ENCODE measurements at places on chromosomes 1 and 21.

GRCh38 chr1:59516881-59517280, 220.0 kb downstream of the FGGY start:
- DNase-seq: no peak

DNA sequence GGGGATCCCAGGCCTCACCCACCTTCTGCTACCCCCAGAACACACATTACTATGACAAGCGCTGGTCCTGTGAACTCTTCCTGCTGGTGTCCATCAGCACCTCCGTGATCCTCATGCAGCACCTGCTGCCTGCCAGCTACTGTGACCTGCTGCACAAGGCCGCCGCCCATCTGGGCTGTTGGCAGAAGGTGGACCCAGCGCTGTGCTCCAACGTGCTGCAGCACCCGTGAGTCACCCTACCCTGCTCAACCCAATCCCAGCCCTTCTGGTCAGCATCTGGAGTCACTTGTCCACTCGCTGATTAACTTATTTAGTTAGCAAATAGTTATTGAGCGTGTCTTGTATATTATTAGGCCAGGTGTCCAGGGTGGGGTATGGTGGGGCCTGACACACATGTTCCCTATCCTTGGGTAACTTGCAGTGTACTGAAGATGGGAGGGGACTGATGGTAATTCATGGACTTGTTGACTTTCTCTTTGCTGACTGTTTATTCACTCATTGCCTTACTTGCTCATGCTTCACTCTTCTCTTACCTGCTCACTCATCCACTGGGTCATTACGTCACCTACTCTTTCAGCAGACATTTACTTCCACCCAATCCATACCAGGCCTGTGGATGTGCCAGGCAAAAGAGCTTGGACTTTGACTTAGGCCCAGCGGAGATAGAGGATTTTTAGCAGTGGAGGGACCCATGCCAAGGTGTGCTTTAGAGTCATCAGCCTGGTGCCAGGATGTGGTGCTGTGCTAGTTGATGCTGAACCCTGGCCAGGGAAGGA, 12.9 kb upstream of the KPNA6 start:
- DNase-seq: no peak

GRCh38 chr1:32372149-32372756, 9.9 kb downstream of the TSSK3 start:
- DNase-seq: no peak

DNA sequence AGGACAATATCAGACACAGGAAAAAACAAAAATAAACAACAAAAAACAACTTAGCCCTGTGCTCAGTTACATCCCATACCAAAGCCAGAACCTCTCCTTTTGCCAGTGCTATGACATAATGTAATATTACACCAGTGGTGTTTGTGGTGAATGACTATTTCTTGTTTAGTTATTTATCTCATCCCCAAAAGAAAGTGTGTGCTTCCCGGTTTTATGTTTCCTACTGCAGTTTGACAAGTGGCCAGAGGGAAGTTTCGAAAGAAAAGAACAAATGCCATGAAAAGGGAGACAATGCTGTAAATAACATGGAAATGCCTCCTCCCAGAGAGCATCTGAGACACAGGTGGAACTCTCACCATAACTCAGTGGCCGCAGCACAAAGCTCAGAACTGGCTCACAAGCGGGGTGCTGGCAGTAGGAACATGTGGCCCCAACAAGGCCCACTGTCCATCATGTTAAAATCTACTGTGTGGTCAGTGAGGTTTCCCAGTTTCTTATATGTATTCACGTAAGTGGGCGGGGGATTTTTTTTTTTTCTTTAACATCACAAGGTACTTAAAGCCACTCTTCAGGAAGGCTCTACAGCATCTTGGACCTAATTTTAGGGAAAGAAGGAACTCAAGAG, 158.2 kb downstream of the BARHL2 start:
- DNase-seq: no peak

- no peak for DNase-seq
Measured at GRCh38 chr1:223417444-223417843, 24.2 kb downstream of the CCDC185 start.

- DNase-seq: no peak
Measured at GRCh38 chr1:209064850-209065706, 518.4 kb upstream of the CAMK1G start.

DNA sequence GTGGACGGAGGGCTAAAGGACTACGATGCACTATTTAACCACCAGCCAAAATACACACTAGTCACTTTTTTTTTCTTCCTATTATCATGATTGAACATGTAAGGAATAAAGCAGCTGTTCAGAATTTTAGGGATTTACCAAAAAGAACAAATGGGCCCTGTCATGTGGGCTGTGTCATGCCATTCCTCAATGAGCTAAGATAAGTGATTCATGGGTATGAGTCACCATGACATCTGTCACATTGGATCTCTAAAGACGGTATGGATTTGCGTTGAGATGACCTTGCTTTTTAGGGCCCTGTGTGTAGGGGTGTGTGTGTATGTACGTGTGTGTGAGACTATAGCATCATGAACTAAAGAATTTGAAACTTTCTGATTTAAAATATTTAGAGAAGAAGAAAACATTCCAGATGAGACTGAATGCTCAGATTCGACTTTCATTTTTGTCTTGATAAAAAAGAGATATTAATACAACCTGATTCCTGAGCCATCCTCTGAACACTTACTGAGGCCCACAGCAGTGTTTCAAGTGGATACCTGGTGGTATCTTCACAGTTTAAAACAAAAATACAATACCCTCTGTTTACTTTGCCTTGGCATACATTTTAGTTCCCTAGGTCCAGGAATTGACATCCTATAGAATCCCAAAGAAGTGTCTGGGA, 246.1 kb upstream of the DUSP10 start:
- peak; percentile 34 for DNase-seq

- peak; percentile 62 for DNase-seq
Measured at GRCh38 chr1:110060034-110060661, 10.3 kb downstream of the ALX3 start.

DNA sequence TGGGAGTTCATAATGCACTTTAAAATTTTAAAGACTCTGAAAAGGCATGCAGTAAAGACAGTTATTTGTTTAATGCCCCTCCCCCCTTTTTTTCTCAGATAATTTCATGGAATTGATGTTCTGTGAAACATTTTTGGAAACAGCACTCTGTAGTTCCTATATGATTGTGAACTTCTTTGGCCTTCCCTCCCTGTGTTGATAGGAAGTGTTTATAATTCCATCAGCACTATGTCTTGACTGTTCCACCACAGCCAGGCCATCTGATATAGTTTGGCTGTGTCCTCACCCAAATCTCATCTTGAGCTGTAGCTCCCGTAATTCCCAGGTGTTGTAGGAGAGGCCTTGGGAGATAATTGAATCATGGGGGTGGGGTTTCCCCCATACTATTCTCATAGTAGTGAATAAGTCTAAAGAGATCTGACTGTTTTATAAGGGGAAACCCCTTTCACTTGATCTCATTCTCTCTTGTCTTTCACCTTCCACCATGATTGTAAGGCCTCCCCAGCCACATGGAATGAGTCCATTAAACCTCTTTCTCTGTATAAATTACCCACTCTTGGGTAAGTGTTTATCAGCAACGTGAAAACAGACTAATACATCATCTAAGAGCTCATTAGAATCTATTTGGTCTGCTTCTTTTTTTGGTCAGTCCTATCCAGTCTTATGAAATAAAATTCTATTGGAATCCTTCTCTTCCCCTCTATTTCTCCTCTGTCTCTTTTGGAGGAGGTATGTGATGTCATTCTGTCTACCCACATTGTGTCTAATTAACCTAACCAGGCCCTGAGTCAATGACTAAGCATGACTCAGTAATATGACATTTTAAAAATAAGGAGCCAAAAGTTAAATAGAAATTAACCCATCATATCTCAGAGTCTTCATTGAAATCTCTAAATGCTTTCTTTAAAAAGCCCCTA, 8.9 kb downstream of the CCDC185 start:
- peak; percentile 85 for DNase-seq

DNA sequence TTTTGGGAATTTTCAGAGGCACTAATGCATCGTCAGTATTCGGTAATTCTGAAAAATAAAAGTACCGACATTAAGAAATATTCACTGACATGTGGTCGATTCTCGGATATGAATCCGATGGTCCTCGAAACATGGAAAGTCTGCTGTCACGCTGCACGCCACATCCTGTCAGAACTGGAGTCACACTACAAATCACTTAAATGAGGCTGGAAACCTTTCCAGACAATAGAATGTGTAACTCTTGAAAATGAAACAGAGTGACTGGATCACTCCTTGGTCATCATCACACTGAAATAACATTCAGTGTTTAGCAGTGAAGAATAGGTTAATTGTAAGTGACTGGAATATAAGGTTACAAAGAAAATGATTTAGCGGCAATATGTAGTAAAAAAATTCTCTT, 620.1 kb upstream of the ADAMTS5 start:
- no peak for DNase-seq

DNA sequence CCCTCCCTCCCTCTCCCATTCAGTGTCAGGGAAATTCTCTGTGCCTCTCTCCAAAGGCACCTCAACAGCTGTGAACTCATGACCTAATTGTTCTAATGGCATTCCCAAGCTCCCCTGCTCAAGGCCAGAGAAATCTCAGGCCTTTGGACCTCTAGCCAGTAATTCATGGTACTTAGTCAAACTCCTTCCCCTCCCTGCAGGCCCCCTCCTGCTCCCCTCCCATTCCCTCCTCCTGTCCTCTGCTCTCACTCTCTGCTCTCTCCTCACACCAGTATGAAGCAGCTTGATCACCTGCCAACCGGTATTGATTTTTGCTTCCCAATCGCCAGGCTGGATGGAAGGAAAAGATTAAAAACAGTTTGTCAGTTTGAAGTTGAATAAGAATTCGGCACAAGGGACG, 370.5 kb upstream of the PBX1 start:
- DNase-seq: no peak

- DNase-seq: no peak
Measured at GRCh38 chr1:111219557-111220286, 7.8 kb upstream of the CHI3L2 start.

DNA sequence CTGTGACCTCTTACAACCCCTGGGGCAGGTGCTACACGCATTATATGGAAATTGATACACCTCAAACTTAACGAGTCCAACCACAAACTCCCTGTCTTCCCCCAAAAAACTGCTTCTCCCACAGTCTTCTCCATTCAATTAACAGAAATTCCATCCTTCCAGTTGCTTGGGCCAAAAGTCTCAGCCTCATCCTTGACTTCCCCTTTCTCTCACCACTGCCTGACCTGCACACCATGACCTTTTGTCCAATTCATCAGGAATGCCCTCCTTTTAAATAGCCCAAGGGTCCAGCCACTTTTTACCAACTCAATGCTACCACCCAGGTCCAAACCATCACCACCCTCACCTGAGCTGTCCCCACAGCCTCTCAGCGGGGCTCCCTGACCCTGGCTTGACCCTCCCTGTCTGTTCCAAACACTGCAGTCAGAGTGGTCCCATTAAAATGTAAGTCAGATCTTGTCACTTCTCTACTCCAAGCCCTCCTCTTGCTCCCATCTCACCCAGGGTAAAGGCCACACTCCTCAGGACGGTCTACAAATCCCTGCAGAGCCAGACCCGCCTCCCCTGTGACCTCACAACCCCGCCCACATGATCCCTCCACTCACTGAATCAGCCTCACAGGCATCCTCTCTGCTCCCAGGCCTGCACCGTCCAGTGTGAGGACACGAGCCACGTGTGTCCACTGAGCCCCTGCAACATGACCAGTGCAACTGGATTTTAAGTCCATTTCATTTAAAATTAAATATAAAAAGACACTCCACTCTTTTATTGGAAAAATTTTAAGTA, 18.5 kb downstream of the KCNN3 start:
- no peak for DNase-seq

GRCh38 chr1:115255154-115255553, 82.9 kb downstream of the NGF start:
- peak; percentile 18 for DNase-seq

DNA sequence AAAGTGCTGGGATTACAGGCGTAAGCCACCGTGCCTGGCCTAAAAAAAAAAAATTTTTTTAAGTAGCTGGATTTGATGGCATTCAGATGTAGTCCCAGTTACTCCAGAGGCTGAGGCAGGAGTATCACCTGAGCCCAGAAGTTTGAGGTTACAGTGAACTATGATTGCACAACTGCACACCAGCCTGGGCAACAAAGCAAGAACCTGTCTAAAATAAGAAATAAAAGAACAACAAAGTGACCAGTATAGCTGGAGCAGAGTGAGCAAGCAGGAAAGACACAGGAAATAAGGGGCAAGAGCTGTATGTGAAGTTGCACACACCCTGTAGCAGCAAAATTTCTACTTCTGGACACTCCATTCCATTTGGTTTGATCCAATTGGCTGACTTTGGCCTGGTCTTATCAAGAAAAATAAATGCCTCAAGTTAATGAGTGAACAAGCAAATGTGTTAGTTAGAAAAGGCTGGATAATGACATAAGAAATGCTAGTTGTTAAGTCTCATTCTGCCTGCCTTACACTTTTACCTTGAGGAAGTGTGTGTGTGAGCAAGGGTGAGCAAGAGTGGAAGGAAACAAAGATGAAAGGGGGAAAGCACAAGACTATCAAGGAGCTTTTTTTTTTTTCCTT, 7.9 kb downstream of the ATP5IF1 start:
- DNase-seq: no peak

DNA sequence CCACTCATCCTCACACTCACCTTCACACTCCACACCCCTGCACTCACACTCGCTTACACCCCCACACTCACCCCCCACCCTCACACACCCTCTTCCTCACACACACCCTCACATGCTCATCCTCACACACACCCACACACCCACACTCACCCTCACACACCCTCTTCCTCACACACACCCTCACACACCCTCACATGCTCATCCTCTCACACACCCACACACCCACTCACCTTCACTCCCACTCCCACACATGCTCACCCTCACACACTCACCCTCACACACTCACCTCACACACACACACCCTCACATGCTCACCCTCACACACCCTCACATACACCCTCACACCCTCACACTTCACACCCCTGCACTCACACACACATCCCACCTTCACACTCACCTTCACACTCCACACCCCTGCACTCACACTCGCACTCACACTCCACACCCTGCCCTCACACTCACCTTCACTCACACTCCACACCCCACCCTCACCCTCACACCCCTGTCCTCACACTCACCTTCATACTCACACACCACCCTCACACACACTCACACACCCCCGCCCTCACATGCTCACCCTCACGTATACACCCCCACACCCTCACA, 42.6 kb upstream of the EDN2 start:
- no peak for DNase-seq

- no peak for DNase-seq
Measured at GRCh38 chr21:37098751-37099150, 25.7 kb downstream of the TTC3 start.

DNA sequence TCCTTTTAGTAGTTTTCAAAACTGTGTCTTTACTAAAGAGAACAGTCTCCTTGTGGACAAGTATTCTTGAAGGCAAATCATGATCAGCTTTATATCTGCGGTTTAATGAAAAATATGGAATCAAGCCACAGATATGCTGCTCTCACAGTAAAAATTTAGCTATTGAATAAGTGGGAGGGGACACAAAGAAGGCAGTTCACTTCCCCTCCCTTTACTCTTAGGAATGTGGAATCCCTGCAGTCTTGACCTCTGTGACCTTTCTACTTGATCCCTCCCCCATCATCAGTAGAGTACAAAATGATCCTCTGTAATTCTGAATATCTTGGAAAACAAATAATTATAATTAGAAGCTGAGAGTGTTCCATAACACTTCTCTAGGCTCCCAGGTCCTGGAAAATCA, 136.7 kb upstream of the HOOK1 start:
- no peak for DNase-seq

Data from GM03348 (cell line).